ENCODE measurements at places on chromosomes 4 and X. TPM values are rescaled to one million over a fixed set of nuclear protein-coding genes. Genes with fewer than 3 reads are reported as not detected.

DNA sequence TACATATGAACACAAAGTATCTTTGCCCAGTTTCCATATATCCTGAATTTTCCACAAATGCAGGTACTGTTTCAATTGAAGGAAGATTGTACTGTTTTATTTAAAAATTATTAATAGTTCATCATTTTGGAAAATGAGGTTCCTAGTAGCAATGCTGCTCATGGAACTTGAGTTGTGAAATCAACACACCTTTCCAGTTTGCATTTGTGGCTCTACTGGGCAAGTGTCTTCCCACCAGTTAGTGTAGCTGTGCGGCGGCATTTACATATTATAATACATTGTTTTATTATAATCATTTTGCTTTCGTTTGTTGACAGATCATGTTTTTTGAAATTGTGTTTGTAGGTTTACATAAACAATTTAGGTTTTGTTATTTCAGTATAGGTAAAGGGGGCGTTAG is 2.0 kb upstream of the DDX3X start:
- DNase-seq, result no peak
- H3K27me3 ChIP-seq, result no peaks in the 10 kb centered on the region
- no peaks in the 10 kb centered on the region for H3K36me3 ChIP-seq
- H3K27ac ChIP-seq, result peak overlapping the region; percentile 93

- H3K27ac ChIP-seq, result no peak overlapping the region
- H3K4me1 ChIP-seq, result no peaks in the 10 kb centered on the region
- no peak overlapping the region for H3K4me3 ChIP-seq
- no peak for DNase-seq
Observed at GRCh38 chrX:3549411-3549911, 164.0 kb downstream of the PRKX start.

DNA sequence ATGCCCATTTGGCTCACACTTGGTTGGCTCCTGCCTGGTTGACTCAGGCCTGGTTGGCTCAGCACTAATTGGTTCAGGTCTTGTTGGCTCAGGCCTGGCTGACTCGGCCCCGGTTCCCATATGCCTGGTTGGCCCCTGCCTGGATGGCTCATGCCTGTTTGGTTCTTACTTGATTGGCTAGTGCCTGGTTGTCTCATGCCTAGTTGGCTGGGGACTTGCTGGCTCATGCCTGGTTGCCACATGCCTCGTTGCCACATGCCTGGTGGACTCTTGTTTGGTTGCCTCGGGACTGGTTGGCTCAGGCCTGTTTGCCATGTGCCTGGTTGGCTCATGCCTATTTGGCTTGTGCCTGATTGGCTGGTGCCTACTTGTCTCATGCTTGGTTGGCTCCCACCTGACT is 103.7 kb downstream of the APOOL start:
- DNase-seq, result no peak
- H3K36me3 ChIP-seq, result no peaks in the 10 kb centered on the region
- no peaks in the 10 kb centered on the region for H3K27me3 ChIP-seq
- no peak overlapping the region for H3K4me3 ChIP-seq
- H3K27ac ChIP-seq, result no peak overlapping the region

DNA sequence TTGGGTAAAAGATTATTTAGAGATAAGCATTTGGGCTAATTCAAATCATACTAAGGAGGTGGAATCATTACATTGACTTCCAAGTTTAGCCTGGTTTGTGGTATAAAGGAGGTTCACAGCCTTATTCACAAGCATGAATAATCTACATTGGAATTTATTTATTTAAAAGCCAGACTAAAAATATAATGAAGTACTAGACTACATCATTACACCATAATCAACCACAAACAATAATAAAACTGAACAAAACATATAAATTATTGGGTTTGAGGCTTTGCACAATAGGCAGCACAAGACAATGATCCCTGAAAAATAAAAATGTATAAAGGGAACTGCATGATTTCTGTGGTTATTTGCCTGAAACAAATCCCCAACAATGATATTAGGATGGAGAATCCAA is 314.0 kb downstream of the GBA3 start:
- H3K36me3 ChIP-seq, result no peaks in the 10 kb centered on the region
- H3K4me1 ChIP-seq, result no peaks in the 10 kb centered on the region
- no peaks in the 10 kb centered on the region for H3K27me3 ChIP-seq
- H3K27ac ChIP-seq, result no peak overlapping the region
- no peak overlapping the region for H3K4me3 ChIP-seq
- no peak for DNase-seq

- peak within 1 kb of the TSS; percentile 39 for H3K27ac ChIP-seq
- H3K27me3 ChIP-seq, result no peaks in the 10 kb centered on the region
- H3K36me3 ChIP-seq, result no peaks in the 10 kb centered on the region
Observed at GRCh38 chrX:106611679-106612392, at the start of gene RADX. TSS of gene RADX (plus strand) at chrX:106611978. CDS start at chrX:106612081, 103 bp downstream.

GRCh38 chr4:57109847-57110639 is at the start of gene IGFBP7:
TSS of gene IGFBP7 (minus strand) at chr4:57110385. CDS start at chr4:57110351, 34 bp downstream.
- H3K4me3 ChIP-seq, result peak within 1 kb of the TSS; percentile 65
- peaks cover 8% of the 10 kb centered on the region for H3K27me3 ChIP-seq
- H3K27ac ChIP-seq, result peak within 1 kb of the TSS; percentile 83

- no peak overlapping the region for H3K4me3 ChIP-seq
- no peak overlapping the region for H3K27ac ChIP-seq
- H3K4me1 ChIP-seq, result no peaks in the 10 kb centered on the region
- no peaks in the 10 kb centered on the region for H3K27me3 ChIP-seq
Observed at GRCh38 chr4:14868426-14869395, 133.6 kb upstream of the CPEB2 start.

- H3K27me3 ChIP-seq, result no peaks in the 10 kb centered on the region
- H3K27ac ChIP-seq, result no peak overlapping the region
- H3K4me3 ChIP-seq, result no peak overlapping the region
- H3K4me1 ChIP-seq, result no peaks in the 10 kb centered on the region
- H3K36me3 ChIP-seq, result peaks cover 32% of the 10 kb centered on the region
- no peak for DNase-seq
Observed at GRCh38 chr4:153620352-153620751, 63.7 kb upstream of the TLR2 start.

DNA sequence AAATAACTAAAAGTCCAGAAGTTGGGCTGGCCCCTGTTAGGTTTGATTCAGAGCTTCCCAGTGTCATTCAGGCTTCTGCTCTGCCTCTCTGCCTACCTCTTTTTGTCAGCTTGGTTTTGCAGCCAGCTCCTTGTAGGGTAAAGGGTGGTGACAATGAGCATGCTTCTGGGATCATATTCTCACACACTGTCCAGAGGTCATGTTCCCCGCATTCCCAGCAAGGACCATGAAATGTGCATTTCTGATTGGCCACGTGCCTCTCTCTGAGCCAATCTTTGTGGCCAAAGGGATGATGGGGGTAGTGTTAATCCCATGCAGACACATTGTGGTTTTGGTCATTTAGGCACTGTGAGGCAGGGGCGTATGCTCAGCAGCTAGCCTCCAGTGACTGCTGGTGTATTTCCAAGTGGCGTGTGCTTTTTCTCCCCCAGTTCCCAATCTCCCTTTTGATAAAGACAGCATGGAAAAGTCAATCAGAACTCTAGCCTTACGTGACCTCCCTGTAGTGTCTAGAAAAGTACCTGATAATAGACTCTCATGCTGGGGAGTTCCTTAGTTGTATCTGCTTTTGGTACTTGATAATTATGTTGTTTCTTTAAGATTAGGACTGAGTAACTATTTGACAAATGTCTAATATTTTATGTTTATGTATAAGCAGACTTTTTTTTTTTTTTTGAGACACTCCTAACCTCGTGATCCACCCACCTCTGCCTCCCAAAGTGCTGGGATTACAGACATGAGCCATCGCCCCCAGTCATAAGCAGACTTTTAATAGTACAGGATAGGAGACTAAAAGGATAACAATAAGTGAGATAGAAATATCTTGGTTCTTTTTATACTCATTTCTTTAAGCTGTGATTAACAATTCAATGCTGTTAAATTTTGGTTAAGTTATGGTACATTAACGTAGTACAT is 57.8 kb downstream of the KIAA0232 start:
- no peak overlapping the region for H3K4me3 ChIP-seq
- H3K4me1 ChIP-seq, result peaks cover 44% of the 10 kb centered on the region
- H3K27me3 ChIP-seq, result no peaks in the 10 kb centered on the region
- peak; percentile 45 for DNase-seq
- peak overlapping the region; percentile 86 for H3K27ac ChIP-seq

DNA sequence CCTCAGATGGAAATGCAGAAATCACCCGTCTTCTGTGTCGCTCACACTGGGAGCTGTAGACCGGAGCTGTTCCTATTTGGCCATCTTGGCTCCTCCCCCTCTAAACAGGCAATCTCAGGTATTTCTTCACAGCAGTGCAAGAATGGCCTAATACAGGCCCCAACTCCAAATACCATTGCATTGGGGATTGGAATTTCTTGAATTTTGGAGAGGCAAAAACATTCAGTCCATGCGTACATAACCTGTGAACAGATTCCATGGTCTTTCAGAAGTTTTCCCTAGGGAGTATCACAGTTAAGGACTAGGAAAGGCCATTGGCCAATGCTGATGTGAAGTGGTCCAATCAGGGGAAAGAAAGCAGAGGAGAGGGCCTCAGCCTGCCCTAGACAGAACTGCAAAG is 128.2 kb upstream of the NOCT start:
- peaks cover 17% of the 10 kb centered on the region for H3K4me1 ChIP-seq
- no peak overlapping the region for H3K27ac ChIP-seq
- no peak for DNase-seq
- H3K27me3 ChIP-seq, result no peaks in the 10 kb centered on the region
- H3K4me3 ChIP-seq, result no peak overlapping the region
- H3K36me3 ChIP-seq, result no peaks in the 10 kb centered on the region

GRCh38 chr4:171473155-171473554 is 340.0 kb upstream of the GALNTL6 start:
- no peaks in the 10 kb centered on the region for H3K36me3 ChIP-seq
- no peak for DNase-seq
- H3K27me3 ChIP-seq, result no peaks in the 10 kb centered on the region
- no peak overlapping the region for H3K27ac ChIP-seq

DNA sequence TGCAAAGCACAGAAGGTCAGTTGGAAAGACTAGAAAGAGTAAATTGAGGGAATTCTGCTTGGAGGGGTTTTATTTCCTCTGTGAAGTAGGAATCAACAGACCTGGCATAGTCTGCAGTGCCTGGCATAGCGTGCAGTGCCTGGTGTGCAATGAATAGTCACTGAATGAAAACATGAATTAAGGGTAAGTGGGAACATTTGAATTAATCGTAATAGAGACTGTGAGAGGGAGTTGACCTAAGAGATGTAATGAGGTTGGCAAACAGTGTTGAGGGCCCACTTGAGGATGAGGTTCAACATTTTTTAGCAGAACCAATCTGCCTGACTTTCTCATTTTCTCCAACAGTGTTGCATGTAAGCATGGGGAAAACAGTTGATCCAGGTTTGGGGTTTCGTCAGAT is 377.2 kb upstream of the FTHL17 start:
- H3K27me3 ChIP-seq, result no peaks in the 10 kb centered on the region
- no peaks in the 10 kb centered on the region for H3K36me3 ChIP-seq
- no peaks in the 10 kb centered on the region for H3K4me1 ChIP-seq
- no peak overlapping the region for H3K4me3 ChIP-seq

- no peaks in the 10 kb centered on the region for H3K4me1 ChIP-seq
- H3K27ac ChIP-seq, result peak overlapping the region; percentile 77
- DNase-seq, result no peak
- H3K36me3 ChIP-seq, result no peaks in the 10 kb centered on the region
Observed at GRCh38 chr4:87391576-87392054, 627 bp upstream of the HSD17B11 start.

- no peaks in the 10 kb centered on the region for H3K4me1 ChIP-seq
- DNase-seq, result no peak
- no peaks in the 10 kb centered on the region for H3K36me3 ChIP-seq
- no peak overlapping the region for H3K4me3 ChIP-seq
- no peaks in the 10 kb centered on the region for H3K27me3 ChIP-seq
Observed at GRCh38 chr4:153825126-153825525, 36.2 kb upstream of the SFRP2 start.

- no peaks in the 10 kb centered on the region for H3K4me1 ChIP-seq
- H3K27ac ChIP-seq, result no peak overlapping the region
- no peak for DNase-seq
- H3K27me3 ChIP-seq, result no peaks in the 10 kb centered on the region
- H3K36me3 ChIP-seq, result no peaks in the 10 kb centered on the region
- no peak overlapping the region for H3K4me3 ChIP-seq
Observed at GRCh38 chrX:1341545-1342184, 5.1 kb downstream of the IL3RA start.

GRCh38 chrX:72296991-72297390 is 8.7 kb downstream of the CITED1 start:
- no peak overlapping the region for H3K4me3 ChIP-seq
- H3K4me1 ChIP-seq, result no peaks in the 10 kb centered on the region
- H3K27ac ChIP-seq, result no peak overlapping the region
- no peak for DNase-seq
- H3K36me3 ChIP-seq, result no peaks in the 10 kb centered on the region
- H3K27me3 ChIP-seq, result peaks cover 21% of the 10 kb centered on the region

HPRT1 gene
- total RNA-seq, result 6.1 TPM

RAB39B gene
- total RNA-seq, result 0.13 TPM

WNK3 gene
- total RNA-seq, result 0.07 TPM

TLR10 gene
- total RNA-seq, result not detected

PRKG2 gene
- not detected for total RNA-seq

Measured in gastrocnemius medialis (tissue), 4 donors.